ENCODE measurements at places on chromosomes 3 and 15. TPM values are rescaled to one million over a fixed set of nuclear protein-coding genes. Genes with fewer than 3 reads are reported as not detected.

The CAMP gene
- total RNA-seq = 18.3 TPM

The MEX3B gene
- 14.9 TPM for total RNA-seq

The APBA2 gene
- total RNA-seq = 7.1 TPM

The CSK gene
- total RNA-seq = 21.4 TPM

The LRTM1 gene
- 7.4 TPM for total RNA-seq

The PLSCR4 gene
- 54.4 TPM for total RNA-seq

The SIDT1 gene
- total RNA-seq = 4.4 TPM

The THBS1 gene
- total RNA-seq = 291 TPM

The SPTBN5 gene
- total RNA-seq = 1.7 TPM

The GPR160 gene
- total RNA-seq = 4.6 TPM

The REC114 gene
- total RNA-seq = not detected

The CLRN1 gene
- not detected for total RNA-seq

The FHIT gene
- 8.9 TPM for total RNA-seq

The CLDN18 gene
- not detected for total RNA-seq

The RHOV gene
- 19.4 TPM for total RNA-seq

The PIGZ gene
- total RNA-seq = 1.8 TPM

The OR5H6 gene
- total RNA-seq = not detected

The SERINC4 gene
- 0.10 TPM for total RNA-seq

The FES gene
- total RNA-seq = 23.0 TPM

The CPNE9 gene
- total RNA-seq = 0.39 TPM

The CPB1 gene
- total RNA-seq = 8.7 TPM

The CFAP100 gene
- not detected for total RNA-seq

The ABI3BP gene
- total RNA-seq = 51.0 TPM

The DNAJB8 gene
- not detected for total RNA-seq

The EPB42 gene
- 10.4 TPM for total RNA-seq

All from skin of body (tissue), 3 donors.